Anterior cingulate cortex (tissue), 58 donors: ENCODE measurements at places on chromosomes 12 and 14.

- DNase-seq, result no peak
These were observed 1.5 kb upstream of the CDKL1 start for GRCh38 chr14:50398189-50398580.

- no peak for DNase-seq
These were observed 7.3 kb downstream of the PHB2 start for GRCh38 chr12:6963016-6963731.

DNA sequence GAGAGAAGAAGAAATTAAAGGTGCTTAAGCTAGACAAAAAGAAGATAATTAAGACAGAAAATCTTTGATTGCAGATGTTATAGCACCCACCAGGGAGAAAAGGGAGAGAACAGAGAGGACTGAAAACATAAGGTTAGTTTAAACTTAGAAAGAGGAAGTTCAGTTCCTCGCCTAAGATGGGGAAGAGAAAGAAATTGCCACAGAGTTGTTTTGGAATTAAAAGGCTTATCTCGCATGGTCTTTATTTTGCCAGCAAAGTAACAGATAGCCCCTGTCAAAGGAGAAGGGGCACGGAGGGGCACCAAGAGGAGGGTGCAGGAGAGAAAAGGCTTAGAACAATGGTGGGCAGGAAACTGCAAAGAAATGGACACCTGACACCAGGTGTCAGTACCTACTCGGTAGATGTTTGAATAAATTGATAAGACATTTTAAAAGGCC lies 17.8 kb upstream of the OXA1L start:
- DNase-seq, result no peak

DNA sequence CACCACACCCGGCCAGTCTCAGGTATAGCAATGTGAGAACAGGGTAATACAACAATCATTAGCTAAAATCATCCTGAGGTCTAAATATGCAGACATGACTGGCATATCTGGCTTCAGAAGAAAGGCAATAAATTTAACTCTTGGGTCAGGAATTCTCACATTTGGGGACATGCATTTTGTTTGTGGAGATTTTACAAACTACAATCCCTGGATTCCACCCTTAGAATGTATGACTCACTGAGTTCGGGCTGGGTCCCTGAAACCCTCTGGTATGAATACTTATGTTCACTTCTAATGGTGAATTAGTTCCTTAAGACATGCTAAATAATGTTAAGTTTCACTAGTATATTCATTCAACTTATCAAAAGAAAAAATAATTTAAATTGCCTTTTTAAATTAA lies 98.9 kb upstream of the HMGA2 start:
- no peak for DNase-seq

DNA sequence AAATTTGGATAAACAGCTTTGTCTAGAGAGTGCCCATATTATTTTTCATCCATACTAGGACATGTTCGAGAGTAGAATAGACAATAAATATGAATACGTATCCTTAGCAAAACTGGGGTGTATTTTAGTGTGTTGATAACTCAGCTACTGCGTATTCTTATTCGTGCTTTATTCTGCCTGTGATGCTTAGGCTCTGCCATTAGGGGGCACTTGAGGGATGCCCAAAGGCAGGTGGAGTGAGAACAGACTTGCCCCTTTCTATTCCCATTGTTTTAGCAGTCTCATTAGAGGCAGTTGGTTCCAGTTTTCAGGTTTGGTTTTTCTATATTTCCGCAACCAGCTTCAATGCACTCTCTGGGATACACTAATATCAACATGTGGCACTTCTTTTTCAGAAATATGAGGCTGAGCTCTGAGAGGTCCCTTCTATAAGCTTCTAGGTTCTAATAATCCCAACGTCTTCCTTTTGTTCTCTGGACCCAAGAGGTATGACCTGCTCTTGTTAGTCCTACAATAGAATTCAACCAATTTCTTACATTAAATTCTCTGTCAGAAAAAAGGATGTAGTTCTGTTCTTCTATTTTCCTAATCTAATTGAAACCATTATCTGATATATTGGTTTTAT lies 985.7 kb upstream of the FBXO33 start:
- no peak for DNase-seq

- no peak for DNase-seq
These were observed 1026.9 kb upstream of the FOXG1 start for GRCh38 chr14:27739657-27740156.

DNA sequence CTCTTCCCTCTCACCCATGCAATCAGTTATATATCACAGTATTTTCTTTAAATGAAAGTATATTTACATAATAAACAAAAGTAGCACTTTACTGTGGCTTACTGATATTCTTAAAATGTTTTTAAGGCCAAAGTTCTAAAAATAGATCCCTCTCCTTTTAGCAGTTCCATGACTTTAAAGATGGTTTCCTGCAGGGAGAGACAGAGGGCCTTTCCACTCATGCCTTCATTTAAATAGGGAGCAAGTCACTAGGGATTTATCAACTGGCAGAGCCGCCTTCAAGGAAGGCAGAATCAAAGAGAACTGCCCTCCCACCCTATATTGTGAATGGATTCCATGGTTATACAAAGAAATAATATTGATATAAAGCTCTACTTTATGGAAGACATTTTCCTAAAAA lies 55.5 kb downstream of the DUSP16 start:
- no peak for DNase-seq

DNA sequence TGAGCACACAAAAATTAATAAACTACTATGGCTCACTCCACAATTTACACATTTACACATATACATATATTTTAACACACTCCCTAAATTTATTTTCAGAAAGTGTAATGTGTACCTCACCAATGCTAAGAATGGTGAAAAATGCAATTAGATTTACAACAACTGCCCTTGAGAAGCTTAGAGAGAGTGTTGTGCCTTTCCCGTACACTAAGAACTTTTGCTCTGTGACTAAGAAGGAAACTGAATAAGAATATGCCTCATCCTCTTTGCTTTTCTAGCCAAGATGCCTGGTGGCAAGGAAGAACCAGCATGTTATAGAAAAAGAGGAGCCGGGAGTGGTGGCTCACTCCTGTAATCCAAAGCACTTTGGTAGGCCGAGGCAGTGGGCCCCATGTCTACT lies 62.3 kb downstream of the SINHCAF start:
- no peak for DNase-seq

DNA sequence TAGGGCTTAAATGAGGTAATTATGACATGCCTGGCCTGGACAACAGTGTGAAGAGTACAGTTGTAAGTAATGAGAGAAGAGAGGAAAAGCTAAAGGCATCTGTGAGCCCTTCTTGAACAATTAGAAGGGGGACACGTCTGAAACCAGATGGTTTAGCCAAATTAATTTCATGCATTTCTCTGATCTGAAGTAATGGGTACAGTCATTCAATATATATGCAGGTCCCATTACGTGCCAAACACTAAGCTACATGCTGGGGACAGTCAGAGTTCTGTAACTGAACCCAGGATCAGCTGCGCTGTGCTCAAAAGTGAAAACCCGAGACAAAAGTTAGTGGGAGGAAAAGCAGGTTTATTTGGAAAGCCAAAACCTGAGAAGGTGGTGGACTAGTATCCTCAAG lies 207.2 kb upstream of the TMTC1 start:
- no peak for DNase-seq

GRCh38 chr14:104609666-104610065 lies 5.1 kb upstream of the TMEM179 start:
- DNase-seq, result no peak

GRCh38 chr12:97977870-97978405 lies 515.3 kb downstream of the RMST start:
- no peak for DNase-seq

DNA sequence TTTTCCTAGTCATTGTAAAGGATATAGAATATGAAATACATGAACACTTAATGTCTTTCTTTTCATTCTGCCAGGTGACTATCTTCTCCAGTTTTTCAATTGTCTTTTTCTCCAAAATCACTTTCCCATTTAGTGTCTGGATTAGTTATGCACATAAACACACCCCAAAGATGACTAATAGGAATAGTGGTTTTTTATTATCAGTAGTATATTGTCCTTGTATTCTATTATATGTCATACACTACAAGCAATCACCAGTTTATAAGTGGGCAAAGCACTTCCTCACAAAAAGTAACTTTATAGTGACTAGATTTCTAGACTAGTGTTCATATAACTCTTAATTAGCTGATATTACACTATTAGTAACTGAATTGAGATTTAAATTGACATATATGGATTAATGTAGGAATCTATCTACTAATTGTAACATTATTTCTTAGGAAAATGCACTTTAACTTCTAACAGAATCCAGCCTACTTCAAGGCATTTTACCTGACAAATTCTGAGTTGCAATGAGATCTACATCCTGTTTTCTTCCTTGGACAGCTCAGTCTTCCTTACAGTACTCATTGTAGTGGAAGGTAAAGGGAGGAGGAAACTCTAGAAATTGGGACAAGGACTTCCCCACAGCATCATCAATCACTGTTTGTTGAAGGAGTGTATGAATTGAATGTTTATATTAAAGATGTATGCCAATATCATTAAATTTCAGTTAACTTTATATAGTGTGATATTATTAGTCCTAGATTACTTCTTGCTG lies 186.1 kb upstream of the GARIN2 start:
- no peak for DNase-seq

GRCh38 chr12:53756300-53757100 lies 4.7 kb upstream of the CISTR start:
- no peak for DNase-seq

DNA sequence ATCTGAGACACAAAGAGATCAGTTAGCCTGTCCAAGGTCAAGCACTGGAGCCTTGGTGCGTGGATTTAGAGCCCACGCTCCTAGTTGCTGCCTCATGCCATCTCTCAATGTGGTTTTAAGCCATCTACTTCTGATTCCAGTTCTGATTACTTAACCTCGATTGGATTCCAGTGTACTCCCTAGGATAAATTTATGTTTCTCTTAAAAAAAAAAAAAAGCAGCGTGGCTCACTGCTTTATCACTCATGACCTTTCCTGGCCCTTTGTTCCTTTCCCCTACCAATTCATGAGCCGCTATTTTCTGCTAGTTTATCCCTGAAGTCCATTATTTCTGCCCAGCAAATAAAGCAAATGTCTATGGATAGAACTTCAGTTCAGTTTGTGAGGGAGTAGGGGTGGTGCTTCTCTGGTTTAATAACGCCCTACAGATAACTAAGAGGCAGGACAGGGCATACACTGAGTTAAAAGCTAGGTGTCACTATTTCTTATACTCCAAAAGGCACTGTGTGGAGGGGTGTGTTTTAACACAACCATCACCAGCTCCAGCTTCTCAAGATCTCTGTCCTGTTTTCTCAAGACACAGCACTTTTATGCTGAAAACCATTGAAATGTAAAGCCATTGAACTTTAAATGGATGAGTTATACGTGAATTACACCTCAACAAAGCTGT lies 9.8 kb upstream of the PARP11 start:
- DNase-seq, result no peak

GRCh38 chr12:38883629-38884134 lies 21.7 kb downstream of the CPNE8 start:
- no peak for DNase-seq

- DNase-seq, result no peak
These were observed 315.5 kb downstream of the RMST start for GRCh38 chr12:97778111-97778510.

DNA sequence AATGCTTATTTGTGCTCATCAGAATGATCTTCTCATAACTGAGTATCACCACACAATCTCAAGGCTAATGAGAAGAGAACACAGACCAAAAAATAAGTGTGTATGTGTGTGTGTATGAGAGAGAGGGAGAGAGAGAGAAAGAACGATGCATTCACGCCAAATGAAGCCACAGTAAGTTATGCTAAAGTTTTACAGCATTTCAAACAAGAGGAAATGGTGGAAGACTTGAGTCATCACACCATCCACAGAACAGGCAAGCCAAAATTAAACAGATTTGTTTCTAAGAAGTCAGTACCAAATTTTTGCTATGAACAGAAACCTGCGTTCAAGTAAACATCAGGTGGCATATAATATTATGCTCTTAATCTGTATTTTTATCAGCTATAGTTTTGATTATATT lies 141.2 kb downstream of the MED13L start:
- no peak for DNase-seq

- no peak for DNase-seq
These were observed 86.9 kb downstream of the AVPR1A start for GRCh38 chr12:63064080-63064479.

GRCh38 chr12:58639318-58639934 lies 280.9 kb downstream of the LRIG3 start:
- DNase-seq, result no peak
